Head of caudate nucleus (tissue), 42 donors: ENCODE measurements at places on chromosomes 3 and 15.

DNA sequence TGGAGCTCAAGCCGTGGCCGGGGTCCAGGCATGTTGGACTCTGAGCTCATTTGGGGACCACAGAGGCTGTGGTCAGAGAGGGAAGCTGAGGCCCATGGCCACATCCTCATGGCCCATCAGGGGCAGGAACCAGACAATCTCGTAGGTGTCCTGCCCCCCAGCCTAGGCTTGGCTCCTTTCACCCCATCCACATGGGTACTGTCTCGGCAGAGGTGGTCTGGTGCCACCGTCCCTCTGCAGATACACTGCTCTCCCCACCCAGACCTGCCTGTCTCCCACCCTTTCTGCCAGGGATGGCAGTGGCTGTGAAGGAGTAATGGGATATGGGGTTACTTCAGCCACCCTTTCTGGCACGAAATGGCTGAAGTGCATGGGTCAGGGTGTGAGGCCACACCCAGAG, 7.9 kb downstream of the PRSS50 start:
- no peak for DNase-seq

DNA sequence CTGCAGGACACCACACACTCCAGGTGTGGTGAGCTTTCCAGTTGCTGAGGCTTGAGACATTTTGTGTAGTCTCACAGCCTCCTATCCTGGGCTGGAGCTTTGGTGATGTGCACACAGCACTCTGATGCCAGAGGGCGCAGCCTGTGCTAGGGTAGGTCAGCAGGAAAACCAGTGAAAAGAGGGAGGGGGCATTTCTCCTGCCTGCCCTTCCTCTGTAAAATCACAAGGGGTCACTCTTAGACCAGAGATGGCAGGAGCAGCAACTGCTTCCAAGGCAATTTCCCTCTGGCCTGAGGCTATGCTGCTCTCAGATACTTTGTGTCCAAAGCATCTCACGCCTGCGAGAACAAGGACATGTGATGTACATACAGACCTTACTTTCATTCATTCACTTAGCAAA, 16.5 kb upstream of the MUSTN1 start:
- no peak for DNase-seq

DNA sequence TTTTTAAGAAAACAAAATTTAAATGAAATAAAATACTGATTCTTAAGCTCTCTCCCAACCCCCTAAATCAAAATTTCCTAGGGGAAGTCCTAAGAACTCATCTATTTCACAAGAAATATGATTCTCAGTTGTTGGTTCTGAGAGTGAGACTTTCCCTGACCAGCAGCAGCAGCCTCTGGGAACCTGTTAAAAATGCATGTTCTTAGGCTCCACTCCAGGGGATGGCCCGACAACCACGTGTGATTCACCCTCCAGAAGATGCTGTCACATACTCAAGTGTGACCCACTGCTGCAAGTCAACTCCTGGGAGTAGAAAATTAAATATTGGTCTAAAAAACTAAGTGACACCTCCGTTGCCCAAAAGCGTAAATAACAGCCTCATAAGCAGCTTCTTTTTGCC, 343.2 kb upstream of the NR2F2 start:
- no peak for DNase-seq

DNA sequence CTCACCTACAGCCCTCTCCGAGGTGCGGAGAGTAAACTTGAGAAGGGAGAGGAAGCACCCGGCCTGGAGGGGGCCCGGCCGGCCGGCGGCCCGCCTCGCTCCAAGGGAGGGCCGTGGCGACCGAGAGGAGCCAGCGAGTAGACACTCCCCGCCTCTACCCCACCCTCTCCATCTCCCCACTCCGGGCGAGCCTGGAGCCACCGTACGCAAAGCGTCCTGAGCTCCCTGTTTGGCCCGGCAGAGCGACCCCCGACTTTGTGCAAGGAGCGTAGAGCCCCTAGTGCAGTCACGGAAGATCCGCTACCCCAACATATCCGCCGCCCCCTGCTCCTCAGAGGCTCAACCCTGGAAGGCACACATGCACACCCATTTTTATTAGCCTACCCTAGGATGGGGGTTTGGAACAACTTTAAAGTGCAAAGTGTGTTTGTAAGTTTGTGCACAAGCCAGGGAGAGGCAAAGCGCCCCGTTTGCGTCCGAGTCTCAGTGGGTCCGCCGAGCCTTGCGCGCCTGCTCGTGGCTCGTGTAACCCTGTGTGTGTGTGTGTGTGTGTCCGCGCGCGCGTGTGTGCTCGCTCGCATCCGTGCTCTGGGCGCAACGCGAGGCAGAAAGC, 508 bp upstream of the SMAD6 start:
- no peak for DNase-seq

DNA sequence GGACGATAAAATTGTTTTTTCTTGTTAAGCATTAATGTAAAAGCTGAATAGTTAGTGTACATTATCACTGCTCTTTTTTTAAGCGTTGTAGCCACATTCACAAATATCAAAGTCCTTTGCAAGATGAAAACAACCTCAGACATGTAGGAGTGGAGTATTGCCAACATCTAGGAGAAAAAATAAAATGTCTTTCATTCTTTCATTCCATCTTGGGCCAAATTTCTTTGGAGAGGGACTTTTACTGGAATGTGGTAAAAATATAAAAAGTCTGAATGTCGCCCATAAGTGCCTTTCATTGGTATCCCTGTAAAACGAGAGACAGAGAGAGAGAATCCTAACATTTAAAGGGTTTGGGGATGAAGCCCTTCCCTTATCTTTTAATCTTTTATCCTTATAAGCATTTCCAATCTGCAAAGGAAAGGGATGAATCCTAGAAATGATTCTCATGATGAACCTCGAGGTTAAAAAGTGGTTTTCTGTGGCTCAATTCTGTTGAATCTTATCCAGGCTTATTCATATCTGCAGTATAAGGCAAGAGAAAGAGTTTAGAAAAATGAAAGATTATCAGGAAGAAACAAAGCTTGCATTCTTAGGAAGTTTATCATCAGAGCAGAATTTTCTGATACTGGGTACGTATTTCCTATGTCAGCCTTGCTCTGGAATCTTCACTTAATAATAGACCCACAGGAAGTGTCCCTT, 1031.7 kb downstream of the MCTP2 start:
- DNase-seq, result no peak

DNA sequence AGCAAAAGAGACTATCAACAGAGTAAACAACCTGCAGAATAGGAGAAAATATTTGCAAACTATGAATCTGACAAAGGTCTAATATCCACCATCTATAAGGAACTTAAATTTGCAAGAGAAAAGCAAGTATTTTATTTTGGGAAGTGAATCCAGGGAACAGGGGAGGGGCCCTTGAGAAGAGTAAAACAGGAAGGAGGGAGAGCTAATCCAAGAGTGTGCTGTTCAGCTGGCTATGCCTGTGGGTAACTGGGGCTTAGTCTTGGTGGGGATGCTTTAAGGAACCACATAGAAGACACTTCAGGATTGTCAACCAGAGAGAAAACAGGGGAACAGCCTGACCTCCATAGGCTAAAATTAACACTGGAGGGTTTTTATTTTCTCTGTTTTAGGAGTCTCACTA, 3.9 kb upstream of the HHLA2 start:
- DNase-seq, result no peak
